Esophagus squamous epithelium (tissue), 5 donors: ENCODE measurements at places on chromosomes 1 and 21.

DNA sequence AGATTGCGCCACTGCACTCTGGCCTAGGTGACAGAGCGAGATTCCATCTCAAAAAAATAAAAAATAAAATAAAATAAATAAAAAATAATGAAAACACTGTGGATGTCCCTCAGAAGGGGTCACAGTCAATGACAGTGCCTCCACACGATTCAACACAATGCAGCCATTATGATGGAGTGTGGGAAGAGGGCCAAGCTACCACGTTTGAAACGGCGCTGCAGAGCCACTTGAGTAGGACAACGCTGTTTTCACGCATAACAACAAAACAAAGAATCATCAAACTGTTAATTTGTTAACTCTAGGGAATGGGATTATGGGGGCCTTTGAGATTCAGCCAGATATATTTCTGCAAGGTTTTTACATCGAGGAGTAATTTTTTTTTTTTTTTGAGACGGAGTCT lies 36.5 kb downstream of the NKAIN1 start:
- no peak for DNase-seq

GRCh38 chr1:70890408-70890807 lies 157.2 kb downstream of the PTGER3 start:
- DNase-seq = no peak

DNA sequence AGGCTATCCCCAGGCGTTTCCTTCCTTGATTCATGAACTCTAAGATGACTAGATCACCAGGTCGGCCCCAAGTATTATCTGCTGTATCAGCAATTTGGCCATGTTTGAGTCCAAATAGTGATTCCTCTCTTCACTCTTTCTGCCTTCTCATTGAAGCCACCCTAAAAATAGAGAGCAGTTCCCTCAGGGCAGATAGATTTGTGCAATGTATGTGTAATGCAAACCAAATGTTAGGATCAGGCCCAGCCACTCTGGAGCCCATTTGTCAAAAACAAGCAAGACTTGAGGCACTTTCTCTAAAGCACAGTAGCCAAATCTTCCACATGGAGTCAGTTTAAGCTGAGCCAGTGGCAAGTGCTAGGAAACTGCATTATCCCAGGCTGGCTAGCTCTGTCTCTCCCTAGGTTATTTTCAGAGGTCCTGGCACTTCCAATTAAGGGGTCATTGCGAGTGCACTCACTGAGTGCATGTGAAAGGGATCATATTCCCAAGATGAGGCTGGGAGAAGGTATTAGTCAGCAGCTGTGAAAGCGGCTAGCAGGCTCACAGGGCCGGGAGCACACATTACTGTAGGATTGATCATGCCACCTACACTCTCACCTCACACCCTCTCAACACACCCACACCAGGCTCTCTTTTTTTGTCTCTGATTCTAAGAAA lies 97.9 kb upstream of the RAB3GAP2 start:
- DNase-seq = no peak

GRCh38 chr1:211492511-211493132 lies 660 bp upstream of the RD3 start:
- DNase-seq = no peak

GRCh38 chr1:53130878-53131589 lies 11.4 kb downstream of the SLC1A7 start:
- no peak for DNase-seq

DNA sequence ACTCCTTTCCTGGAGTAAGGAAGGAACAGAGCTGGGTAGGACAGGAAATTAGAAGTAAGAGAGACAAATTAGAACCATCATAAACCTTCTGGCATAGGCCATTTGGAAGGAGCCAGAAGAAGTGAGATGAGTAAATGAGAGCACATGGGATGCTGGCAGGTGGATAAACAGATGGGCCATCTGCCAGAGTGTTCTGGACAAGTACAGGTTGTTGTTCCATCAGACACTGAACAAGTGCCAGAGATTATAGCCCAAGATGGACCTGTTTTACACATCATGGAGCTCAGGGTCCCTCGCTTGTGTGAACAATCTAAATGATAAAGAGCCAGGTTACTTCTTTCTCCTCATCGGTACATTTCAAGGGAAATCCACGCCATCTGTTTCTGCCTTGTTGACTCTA lies 200.3 kb downstream of the HHIPL2 start:
- DNase-seq = no peak

- DNase-seq = no peak
Observed at GRCh38 chr1:235102993-235103411, 25.6 kb downstream of the TOMM20 start.

DNA sequence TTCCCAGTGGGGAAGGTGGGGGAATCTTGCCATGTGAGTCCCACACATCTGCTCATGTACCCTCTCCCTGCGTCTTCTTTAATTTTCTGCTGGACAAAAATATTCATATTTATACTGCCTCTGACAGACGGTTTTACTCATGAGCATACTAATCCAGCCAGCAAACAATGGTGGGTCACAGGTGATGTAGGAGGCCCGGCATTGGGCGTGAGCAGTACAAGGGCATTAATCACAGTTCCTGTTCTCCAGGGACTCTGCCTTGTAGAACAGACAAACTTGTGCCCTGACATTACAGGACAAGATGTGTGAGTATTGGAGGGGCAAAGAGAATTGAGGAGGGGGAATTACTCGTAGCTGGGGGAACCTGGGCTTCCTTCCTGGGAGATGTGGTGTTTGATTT lies 25.0 kb downstream of the MTARC1 start:
- no peak for DNase-seq

DNA sequence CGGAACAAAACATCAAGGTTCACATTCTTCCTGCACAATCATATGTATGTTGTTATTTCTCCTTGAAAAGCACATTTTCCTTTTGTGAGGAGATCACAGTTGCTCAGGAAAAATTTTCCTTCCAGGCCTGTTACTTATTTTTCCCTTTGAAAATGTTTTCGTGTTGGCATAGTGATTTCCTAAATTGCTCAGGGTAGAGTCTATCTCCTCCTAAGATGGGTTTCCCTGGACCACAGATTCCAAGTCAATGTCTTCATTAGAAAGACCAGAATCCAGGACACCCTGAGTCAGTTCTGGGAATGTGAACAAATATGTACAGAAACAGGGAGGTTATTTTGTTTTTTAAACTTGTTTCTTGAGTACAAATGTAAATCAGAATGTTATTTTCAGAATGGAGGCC lies 94.3 kb upstream of the C1orf105 start:
- no peak for DNase-seq

DNA sequence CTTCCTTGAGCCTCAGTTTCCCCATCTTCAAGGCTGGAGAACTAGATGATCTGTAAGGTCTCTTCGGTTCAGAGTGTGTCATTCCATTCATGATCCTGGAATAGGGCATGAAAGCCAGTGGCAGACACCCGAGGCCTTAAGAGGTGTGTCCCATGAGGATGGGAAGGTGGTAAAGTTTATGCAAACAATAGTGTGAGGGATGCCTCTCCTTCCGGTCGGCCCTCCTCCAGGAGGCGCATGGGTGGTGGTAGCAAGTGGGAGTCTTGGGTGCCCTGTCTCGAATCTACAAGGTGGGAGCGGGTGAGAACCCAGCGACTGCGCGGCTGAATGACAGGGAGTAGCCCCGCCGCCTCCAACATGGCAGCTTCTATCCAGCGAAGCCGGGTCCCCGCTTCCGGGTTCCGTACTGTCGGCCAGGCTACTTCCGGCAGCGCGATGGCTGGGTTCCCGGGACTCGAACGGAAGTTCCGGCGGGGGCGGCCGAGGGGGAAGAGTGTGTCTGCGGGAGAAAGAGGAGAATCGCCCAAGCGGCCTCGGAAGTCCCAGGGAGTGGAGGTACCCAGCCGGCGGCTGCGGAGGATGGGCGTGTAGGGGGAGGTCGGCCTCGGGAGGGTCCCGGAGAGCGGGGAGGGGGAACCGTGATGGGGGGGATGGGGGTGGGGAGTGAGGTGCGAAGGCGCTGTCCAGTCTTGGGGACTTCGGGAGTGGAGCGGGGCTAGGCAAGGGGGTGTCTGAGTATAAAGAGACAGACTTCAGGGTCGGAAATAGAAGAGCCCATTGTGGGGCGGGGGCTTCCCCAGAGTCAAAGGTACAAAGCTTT lies at the start of gene LYPLA2:
Gene LYPLA2, plus strand, starts transcription at position 450 of the 820 bp plus-strand sequence. CDS start 1,538 bp downstream, outside the sequence.
- DNase-seq = peak; percentile 41

DNA sequence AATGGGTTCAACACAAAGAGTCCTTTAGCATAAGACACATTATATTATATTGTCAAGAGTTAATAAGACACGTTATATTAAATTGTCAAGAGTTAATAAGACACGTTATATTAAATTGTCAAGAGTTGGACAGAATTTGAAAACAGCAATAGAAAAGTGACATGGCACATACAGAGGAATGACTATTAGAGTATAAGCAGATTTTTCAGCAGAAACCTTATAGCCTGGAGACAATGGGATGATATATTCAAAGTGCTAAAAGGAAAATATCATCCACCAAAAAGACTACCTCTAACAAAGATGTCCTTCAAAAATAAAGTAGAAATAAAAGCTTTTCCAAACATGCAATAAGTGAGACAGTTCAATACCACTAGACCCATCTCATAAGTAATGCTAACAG lies 36.0 kb upstream of the HSPA13 start:
- no peak for DNase-seq

GRCh38 chr1:62213075-62213914 lies 18.6 kb downstream of the L1TD1 start:
- no peak for DNase-seq

DNA sequence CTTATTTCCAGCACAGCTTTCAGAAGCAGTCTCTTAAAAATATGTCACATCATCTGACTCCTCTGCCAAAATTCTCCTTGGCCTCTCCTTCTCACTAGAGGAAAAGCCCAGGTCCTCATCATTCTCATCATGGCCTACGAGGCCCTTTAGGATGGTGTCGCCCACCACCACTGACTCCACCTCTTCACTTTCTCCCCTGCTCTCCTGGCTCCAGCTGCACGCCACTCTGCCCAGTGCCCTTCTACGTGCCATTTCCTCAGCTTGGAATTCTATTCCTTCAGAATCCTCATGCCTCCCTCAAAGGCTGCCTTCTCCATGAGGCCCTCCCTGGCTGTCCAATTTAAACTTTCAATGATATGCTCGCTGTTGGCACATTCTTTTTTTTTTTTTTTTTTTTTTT lies 25.3 kb upstream of the BTG2 start:
- no peak for DNase-seq

DNA sequence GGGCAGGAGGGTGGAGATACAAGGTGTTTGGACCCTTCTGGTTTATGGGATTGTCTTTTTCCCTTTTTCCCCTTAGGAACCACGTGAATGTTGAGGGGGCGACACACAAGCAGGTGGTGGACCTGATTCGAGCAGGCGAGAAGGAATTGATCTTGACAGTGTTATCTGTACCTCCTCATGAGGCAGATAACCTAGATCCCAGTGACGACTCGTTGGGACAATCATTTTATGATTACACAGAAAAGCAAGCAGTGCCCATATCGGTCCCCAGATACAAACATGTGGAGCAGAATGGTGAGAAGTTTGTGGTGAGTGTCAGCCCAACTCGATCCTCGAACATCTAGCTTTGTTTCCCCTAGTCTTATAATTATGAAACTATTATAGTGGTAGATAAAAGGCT lies 27.0 kb downstream of the SNX27 start:
- DNase-seq = no peak

- no peak for DNase-seq
Observed at GRCh38 chr21:35711661-35712060, 348.7 kb downstream of the SETD4 start.

DNA sequence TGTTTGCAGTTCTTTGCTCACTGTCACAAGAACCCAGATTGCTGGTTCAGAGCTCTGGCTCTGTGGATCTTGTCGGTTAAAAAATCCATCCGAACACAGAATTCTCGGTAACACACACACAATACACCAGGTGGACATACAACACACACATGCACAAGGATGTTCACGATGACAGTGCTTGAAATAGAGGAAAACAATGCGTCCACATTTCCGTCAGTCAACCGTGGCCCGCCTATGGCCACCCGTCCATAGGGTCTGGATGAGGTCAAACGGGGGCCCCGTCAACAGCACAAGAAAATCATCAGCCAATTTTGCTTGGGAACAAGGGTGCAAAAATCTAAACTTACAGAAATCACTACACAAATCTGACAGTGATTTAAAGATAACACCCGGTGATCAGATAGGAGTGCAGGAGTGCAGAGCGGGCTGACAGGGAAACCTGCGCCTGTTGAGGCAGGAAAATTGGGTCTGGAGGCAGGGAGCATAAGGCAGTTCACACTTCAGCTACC lies 50.4 kb upstream of the SLC19A1 start:
- no peak for DNase-seq

- DNase-seq = no peak
Observed at GRCh38 chr1:223771814-223772770, 59.8 kb downstream of the CAPN2 start.

- DNase-seq = no peak
Observed at GRCh38 chr1:27727126-27727525, 1.4 kb downstream of the FAM76A start.
